ENCODE measurements at places on chromosomes 13 and 19.

DNA sequence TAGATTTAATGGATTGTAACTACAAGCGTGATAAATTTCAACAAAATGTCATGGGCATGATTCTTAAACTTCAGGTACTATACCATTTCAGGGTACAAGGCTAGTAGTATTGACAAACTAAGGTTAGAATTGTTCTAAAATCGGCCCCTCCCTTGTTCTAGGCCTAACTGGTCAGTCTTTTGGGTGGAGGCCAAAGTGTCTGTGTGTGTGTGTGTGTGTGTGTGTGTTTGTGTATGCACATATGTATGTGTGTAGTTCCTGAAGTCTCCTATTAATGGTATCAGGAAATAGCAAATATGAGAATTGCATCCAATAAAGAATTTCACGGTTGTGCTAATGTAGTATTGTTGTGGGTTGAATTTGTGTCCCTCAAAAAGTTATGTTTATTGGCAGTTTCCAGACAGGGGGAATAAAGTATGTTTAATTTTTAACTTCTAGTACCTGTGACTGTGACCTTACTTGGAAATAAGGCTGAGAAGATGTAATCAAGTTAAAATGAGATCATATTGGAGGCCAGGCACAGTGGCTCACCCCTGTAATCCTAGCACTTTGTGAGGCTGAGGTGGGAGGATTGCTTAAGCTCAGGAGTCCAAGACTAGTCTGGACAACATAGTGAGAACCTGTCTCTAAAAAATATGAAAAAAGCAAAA is 119.2 kb downstream of the KLF5 start:
- DNase-seq, result no peak

DNA sequence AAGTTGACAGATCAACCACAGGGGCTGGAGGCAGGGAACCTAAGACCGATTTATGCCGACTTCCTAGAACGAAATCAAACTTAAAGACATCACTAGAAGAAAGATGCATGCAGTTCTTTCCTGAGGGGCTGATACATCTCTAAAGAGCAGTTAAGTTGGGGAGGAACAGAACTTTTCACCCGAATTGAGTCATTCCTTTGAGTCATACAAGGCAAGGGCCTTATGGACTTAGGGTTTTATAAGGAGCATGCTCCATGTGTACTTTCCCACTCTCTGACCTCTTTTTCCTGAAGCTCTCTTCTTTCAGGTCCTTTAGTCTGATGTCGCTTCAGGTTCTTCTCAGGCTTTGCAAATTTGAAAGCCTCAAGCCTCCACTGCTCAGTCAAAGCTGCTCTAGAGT is 7.9 kb upstream of the FBXL3 start:
- DNase-seq, result peak; percentile 37

- DNase-seq, result no peak
These were observed 15.7 kb downstream of the TMEM143 start for GRCh38 chr19:48348045-48348444.

DNA sequence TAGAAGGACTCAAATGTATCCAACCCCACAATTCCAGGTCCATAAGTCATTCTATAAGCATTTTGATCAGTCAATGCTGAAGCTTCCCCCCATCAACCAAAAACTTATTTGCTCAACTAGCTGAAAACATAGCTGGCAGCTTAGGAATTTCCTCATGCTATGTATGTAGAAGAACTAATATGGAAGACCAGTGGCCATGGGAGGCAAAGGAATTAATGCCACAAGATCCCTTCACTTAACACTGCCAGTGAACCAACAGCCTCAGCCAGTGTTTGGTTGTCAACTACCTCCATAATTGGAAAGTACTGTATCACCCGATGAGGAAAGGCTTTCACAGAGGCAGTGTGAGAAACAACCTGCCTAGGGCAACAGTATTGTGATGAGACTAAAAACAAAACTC is 105.4 kb downstream of the ZNF429 start:
- DNase-seq, result no peak

- DNase-seq, result no peak
These were observed 1.5 kb upstream of the IGSF23 start for GRCh38 chr19:44611812-44612295.

GRCh38 chr19:35522745-35523327 is 5.3 kb downstream of the SBSN start:
- no peak for DNase-seq

- peak; percentile 63 for DNase-seq
These were observed 135.7 kb downstream of the DNAJC15 start for GRCh38 chr13:43159026-43159461.

GRCh38 chr13:106490569-106491321 is 44.7 kb downstream of the EFNB2 start:
- DNase-seq, result no peak

DNA sequence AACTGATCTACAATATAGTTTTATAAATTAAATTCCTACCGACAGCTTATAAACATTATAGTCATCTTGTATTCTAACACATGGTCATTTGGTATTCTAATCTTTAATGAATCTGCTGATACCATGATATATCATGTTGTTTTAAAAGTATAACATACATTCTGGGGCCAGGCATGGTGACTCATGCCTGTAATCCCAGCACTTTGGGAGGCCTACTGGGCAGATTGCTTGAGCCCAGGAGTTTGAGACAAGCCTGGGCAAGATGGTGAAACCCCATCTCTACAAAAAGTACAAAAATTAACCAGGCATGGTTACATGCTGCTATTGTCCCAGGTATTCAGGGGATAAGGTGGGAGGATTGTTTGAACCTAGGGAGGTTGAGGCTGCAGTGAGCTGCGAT is 3.1 kb downstream of the ZNF383 start:
- no peak for DNase-seq

DNA sequence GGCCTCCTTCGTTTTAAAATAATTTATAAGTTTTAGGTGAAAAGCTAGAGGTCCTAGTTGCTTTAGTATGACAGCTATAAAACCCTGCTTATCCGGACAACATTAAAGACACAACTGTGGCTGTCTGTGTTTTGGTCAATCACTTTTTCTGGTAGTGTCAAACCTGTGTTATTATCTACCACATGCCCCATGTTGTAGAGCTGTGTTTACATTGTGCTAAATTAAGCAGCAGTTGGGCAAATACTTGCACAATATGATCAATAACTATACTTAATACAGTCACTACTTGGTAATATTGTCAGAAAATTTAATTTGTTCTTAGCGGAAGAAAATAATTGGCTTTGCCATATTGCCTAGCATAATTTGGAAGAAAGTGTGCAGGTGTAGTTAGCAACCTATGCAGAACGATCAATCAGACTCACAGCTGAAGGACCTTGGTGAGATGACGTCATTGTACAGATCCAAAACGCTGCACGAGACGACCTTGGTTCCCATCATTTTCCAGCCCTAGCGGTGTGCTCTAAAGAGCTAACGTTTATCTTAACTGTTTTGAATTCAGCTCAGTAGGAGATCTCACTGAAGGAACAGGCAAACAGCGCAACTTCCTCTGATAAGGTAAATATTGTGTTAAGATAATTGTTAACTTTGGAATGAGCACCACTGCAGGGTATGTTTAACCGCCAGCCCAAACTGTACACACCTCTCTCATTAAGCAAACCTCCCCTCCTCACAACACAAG is 476.6 kb downstream of the IRS2 start:
- no peak for DNase-seq

- DNase-seq, result no peak
These were observed 298.3 kb upstream of the DACH1 start for GRCh38 chr13:72165276-72165675.

DNA sequence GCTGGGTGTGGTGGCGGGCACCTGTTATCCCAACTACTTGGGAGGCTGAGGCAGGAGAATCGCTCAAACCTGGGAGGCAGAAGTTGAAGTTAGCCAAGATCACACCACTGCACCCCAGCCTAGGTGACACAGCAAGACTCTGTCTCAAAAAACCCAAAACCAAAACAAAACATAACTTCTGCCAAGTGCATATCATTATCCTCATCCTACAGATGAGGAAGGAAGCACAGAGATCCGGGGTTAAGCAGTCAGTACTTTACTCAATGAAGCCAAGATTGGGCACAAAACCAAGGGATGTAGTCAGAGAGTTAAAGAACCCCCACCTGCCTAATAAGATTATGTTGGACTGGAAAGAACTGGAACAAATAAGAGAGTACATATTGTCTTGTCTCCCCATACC is 5.5 kb upstream of the TMTC4 start:
- DNase-seq, result no peak

DNA sequence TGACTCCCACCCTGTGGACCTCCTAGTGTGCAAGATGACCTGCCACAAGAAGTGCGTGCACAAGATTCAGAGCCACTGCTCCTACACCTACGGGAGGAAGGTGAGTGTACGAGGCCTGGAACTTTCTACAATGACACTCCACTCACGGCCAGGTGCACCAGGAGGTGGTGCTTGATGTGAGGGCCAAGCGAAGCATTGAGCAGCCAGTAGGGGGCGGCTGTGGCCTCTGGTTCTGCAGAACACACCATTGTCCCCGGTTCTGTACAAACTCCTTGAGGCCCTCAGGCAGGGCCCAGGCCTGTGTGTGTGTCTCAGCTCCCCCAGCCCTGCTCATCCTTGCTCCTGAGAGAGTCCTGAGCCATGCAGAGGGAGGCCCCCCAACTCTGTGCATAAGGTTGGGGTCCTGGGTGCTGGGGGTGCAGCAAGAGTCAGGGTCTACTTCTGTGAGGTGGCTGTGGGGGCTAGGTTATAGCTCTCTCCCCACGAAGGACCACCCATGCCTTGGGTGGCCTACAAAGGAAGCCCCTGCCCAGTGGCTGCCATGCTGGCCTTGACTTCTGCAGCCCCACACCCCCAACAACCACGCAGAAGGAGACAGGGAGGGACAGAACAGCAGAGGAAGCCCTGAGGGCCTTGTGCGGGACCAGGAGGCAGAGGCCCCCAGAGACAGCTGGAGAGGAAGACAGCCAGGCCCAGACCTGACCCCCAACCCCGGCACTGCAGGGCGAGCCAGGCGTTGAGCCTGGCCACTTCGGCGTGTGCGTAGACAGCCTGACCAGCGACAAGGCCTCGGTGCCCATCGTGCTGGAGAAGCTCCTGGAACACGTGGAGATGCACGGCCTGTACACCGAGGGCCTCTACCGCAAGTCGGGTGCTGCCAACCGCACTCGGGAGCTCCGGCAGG is 9.7 kb upstream of the USE1 start:
- peak; percentile 27 for DNase-seq

DNA sequence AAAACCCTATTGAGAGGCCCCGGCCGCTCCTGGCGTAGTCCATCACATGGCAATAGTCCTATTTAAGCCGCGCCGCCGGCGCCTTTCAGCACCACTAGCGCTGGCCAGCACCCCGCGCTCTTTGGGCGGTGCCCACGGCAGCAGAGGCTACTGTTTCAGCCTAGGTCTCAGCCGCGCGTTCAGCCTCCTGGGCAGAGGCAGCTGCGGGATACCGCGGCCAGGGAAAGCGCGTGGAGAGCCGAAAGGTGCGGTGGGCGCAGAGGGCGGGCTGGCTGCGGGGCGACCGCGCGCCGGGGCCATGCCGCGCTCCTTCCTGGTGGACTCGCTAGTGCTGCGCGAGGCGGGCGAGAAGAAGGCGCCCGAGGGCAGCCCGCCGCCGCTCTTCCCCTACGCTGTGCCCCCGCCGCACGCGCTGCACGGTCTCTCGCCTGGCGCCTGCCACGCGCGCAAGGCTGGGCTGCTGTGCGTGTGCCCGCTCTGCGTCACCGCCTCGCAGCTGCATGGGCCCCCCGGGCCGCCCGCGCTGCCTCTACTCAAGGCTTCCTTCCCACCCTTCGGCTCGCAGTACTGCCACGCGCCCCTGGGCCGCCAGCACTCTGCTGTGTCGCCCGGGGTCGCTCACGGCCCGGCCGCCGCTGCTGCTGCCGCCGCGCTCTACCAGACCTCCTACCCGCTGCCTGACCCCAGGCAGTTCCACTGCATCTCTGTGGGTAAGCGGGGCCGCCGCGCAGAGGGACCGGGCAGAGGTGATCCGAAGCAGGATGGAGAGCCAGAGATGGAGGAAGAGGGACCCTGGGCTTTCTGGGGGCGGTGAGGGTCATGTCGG is at the start of gene GSX1:
GSX1 (plus strand) TSS at position 91 of the 826 bp plus-strand sequence; CDS start at position 299, 208 bp downstream.
- peak; percentile 59 for DNase-seq

- no peak for DNase-seq
These were observed 31.7 kb downstream of the COMP start for GRCh38 chr19:18759304-18759994.

GRCh38 chr13:46866150-46866549 is 30.7 kb downstream of the HTR2A start:
- DNase-seq, result peak; percentile 28

DNA sequence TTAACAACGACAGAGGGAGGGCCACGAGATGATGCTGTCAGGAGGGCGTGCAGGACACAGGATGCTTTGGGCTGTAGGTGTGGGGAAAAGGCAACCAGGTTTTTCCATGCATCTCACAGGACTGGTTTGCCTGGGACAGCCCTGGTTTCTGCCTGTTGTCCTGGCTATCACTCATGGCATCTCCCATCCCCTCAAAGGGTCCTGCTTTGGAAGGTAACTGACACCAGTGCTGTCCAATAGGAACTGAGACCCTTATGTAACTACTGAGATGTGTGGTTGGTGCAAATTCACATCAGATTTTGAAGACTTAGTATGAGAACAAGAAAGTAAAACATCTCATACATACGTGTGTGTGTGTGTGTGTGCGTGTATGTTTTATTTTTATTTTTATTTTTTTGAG is 144.2 kb downstream of the URI1 start:
- no peak for DNase-seq

DNA sequence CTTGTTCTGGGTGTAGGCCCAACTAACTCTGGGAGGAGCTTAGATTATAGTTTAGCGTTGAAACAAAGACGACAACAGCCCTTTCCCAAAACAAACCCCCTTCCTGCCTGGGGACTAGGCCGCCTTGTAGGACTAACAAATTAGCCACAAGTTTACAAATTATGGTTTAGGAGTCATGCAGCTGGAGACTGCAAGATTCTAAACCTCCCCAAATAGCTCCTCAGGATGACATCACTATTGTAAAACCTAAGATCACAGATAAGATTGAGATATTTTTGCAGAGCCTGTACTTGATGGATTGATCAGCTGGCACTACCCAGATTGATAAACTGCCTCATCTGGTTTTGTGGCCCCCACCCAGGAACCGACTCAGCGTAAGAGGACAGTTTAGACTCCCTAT is 2.3 kb upstream of the SLC25A15 start:
- DNase-seq, result no peak

DNA sequence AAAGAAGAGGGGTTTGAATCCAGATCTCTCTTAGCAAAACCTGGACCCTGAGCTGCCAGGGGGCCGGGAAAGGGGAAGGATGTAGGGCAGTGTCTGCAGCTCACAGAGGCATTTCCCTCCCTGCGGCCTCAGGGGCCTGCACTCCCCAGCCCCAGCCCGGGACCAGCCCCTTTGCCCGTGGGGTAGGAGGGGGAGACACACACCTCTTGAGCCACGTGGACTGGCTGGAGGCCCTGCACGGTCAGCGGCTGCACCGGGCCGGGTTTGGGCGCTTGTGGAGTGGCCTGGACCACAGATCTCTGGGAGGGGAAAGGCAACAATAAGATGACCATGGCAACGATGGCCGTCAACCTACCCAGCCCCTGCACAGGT is 26.9 kb downstream of the RFX1 start:
- no peak for DNase-seq

Measured in fibroblast of skin of scalp (primary cell).